ENCODE measurements at places on chromosomes 1 and 21. TPM values are rescaled to one million over a fixed set of nuclear protein-coding genes. Genes with fewer than 3 reads are reported as not detected.

Gene PLA2G2D
- not detected for total RNA-seq

Gene CTTNBP2NL
- total RNA-seq = 12.6 TPM

Gene C1orf105
- not detected for total RNA-seq

Gene CD48
- total RNA-seq = not detected

Gene IFI44L
- total RNA-seq = 7.6 TPM
